ENCODE measurements at places on chromosomes 7 and 10. TPM values are rescaled to one million over a fixed set of nuclear protein-coding genes. Genes with fewer than 3 reads are reported as not detected.

DNA sequence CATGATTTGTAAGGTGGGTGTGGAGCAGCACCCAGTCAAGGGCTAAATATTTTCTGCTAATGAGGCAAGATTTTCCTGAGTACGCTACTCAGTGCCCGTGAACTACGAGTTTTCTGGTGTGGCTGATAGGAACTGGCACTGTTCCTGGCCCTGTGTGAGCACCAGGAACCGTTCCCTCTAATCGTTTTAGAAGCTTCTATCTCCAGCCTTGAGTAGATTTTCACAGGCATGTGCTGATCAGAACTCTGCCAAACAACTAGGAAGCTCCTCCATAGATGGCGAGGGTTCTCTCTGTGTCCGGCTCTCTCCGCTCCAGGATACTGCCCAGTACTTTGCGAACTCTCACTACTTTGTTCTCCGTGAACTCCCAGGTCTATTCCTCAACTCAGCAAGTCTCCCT, 17.7 kb downstream of the TRIM4 start:
- DNase-seq, result no peak

DNA sequence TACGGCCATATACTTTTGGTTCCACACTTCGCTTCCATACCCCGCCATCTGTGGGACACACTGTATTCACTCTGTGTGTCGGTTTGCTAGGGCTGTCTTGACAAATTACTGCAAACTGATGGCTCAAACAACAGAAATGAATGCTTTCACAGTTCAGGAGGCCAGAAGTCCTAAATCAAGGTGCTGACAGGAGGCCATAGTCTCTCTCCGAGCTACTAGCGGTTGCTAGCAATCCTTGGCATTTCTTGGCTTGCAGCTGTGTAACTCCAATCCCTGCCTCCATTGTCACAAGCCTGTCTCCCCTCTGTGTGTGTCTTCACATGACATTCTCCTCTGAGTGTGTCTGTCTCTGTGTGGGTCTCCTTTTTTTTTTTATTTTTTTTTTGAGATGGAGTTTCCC, 28.9 kb upstream of the BMPR1A start:
- DNase-seq, result no peak

- DNase-seq, result no peak
Observed at GRCh38 chr7:53214463-53214862, 179.0 kb downstream of the POM121L12 start.

DNA sequence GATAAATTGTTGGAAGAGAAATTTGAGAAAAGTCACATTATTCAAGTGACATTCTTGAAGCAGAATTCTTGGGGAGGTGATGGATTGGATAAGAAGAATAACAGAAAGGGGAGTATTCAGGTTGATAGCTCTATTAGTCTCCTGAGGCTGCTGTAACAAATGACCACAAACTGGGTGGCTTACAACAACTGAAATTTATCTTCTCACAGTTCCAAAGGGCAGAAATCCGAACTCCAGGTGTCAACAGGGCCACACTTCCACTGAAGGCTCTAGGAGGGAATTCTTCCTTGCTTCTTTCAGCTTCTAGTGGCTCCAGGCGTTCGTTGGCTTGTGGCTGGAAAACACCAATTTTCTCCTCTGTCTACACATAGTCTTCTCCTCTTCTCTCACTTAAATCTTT, 99.8 kb downstream of the TES start:
- DNase-seq, result no peak

- peak; percentile 98 for DNase-seq
Observed at GRCh38 chr10:70455213-70455630, 13.7 kb upstream of the NODAL start.

DNA sequence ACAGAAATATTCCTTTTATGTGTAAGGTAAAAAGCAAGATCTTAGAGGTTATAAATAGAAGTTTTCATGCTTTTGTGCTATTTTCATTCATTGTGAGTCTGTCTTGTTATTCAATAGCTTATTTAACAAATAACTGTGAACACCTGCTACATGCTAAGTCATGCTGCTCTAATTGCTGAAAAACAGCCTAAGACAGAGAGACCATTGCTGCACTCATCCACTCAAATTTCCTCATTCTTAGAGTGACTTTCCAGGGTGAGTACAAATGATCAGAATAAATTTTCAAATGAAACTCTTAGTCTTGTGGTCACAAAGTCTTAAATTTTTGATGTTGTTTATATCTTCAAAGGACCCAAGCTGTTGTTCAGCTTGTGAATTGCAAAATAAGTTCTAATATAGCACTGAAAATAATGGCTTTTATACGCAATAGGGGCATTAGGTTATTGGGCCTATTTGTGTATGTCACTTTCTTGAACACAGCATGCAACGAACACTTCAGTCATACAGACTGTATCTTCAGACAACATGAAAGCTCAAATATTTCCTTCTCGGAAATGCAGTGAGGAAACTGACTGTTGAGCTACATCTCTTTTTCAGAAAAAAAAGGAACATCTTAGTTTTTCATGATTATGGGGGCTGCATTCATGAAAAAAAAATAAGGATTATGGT, 247.9 kb upstream of the PCDH15 start:
- no peak for DNase-seq

GNG11 gene
- 1.6 TPM for total RNA-seq

UBE2H gene
- 86.5 TPM for total RNA-seq

HOXA11 gene
- not detected for total RNA-seq
